ENCODE measurements at places on chromosomes 1 and 21.

GRCh38 chr1:201468844-201469644 lies at the start of gene PHLDA3:
Gene PHLDA3, minus strand, starts transcription at chr1:201469188. Its CDS starts 402 bp downstream, at chr1:201468786.
- peak; percentile 44 for DNase-seq

GRCh38 chr21:31334648-31335121 lies 9.4 kb downstream of the TIAM1 start:
- DNase-seq, result no peak

DNA sequence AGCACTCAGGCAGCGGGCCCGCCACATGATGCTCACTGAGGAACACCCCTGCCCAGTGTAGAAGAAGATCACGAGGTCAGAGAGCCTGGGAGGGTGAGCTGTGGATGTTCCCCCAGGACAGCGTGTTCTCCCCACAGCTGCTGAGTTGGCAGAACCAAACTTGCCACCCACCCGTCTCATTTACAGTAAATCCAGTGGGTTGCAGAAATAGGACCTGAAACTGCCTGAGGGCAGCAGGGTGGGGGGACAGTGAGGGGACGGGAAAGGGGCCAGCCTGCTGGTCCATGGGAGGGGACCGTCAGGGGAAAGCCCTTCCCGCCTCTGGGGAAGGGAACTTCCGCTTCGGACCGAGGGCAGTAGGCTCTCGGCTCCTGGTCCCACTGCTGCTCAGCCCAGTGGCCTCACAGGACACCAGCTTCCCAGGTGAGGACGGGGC lies at the start of gene C1QB:
Gene C1QB, plus strand, starts transcription at position 356 of the 436 bp plus-strand sequence. CDS start 6,227 bp downstream, outside the sequence.
- no peak for DNase-seq

- no peak for DNase-seq
These were observed 41.8 kb downstream of the CRYAA start for GRCh38 chr21:43210454-43211071.

- DNase-seq, result no peak
These were observed 22.9 kb downstream of the SPEN start for GRCh38 chr1:15870421-15870820.

- no peak for DNase-seq
These were observed 397.3 kb downstream of the RPS6KC1 start for GRCh38 chr1:213448360-213448759.
